ENCODE measurements at places on chromosomes 4 and X.

DNA sequence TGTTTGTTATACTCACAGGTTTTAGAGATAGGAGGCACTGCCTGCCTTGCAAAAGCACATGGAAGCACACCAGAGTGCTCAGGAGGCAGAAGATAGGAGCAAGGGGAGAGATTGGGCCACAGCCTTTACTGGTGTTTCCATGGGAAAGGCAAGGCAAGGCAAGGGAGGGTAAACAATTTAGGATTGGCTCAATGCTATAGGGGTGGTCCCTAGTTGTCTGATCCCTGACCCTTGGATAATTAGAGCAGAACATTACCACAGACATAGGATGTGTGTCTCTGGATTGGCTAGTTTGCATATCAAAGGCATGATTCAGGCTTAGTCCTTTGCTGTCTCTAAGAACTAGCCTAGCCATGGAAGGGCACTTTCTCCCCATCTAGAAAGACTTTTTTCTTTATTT is 36.1 kb downstream of the GRXCR1 start:
- DNase-seq, result no peak

DNA sequence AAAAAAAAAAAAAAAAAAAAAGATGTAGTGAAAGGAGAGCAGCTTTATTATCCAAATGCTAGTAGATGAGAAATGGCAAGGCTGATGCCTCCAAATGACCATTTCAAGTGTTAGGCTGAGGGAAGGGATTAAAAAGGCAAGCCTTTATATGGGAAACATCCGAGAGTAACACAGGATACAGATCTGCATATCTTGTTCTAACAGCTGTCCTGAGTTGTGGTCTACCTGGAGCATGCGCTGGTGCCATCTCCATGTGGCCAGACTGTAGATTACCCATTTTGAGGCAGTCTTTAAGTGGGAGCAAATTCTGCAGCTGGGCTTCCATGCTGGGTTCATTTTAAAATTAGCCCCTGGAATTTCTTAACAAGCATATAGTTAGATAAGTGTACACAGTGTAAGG is 26.0 kb upstream of the ELF2 start:
- DNase-seq, result no peak

GRCh38 chr4:176134670-176135069 is 60.7 kb downstream of the SPATA4 start:
- DNase-seq, result no peak

DNA sequence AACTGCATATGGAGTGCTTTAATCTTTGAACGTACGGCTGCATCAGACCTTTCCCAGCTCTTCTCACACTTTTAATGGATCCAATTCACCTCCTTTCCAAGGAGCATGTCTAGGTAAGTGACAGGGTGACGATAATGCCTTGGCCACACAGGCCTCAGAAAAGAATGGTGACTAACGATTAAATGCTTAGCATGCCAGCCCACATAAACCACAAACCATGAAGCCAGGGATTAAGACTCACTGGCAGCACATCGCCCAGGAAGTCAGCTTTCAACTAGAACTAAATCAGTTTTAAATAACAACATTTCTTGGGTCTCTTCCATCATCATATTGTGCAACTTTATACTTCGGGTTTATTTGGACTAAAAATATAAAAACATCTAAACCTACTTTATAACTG is 28.7 kb downstream of the INPP4B start:
- peak; percentile 97 for DNase-seq

- peak; percentile 18 for DNase-seq
Measured at GRCh38 chr4:37562592-37562991, 123.6 kb downstream of the RELL1 start.

Measured in EH (cell line).